GM23338 (cell line): ENCODE measurements at places on chromosomes 5 and 9. TPM values are rescaled to one million over a fixed set of nuclear protein-coding genes. Genes with fewer than 3 reads are reported as not detected.

The PMPCA gene
- polyA plus RNA-seq = 54.6 and 61.3 TPM in 2 replicates

The BARX1 gene
- polyA plus RNA-seq = 0.87 and 1.1 TPM in 2 replicates

The PTBP3 gene
- polyA plus RNA-seq = 17.4 and 20.0 TPM in 2 replicates

The CD274 gene
- polyA plus RNA-seq = 0.17 TPM in 1 of 2 replicates, not detected in the other

The EGFL7 gene
- polyA plus RNA-seq = 38.2 and 44.4 TPM in 2 replicates

The NDUFS6 gene
- polyA plus RNA-seq = 279 and 289 TPM in 2 replicates

The IL33 gene
- not detected in 2 replicates for polyA plus RNA-seq

The KLHL3 gene
- 3.1 and 4.9 TPM in 2 replicates for polyA plus RNA-seq

The LECT2 gene
- 0.43 and 0.45 TPM in 2 replicates for polyA plus RNA-seq

The ABCA1 gene
- 1.1 and 1.4 TPM in 2 replicates for polyA plus RNA-seq

The PCDHB12 gene
- polyA plus RNA-seq = 0.80 and 1.3 TPM in 2 replicates

The F2RL2 gene
- polyA plus RNA-seq = 0.37 and 0.70 TPM in 2 replicates

The IRX4 gene
- polyA plus RNA-seq = 0.70 and 0.82 TPM in 2 replicates

The TLR4 gene
- polyA plus RNA-seq = 0.06 TPM in 1 of 2 replicates, not detected in the other

The NIM1K gene
- polyA plus RNA-seq = not detected in 2 replicates

The GRM6 gene
- polyA plus RNA-seq = 0.19 and 0.50 TPM in 2 replicates

The FOXD4 gene
- not detected in 2 replicates for polyA plus RNA-seq

The EPB41L4A gene
- polyA plus RNA-seq = 5.7 and 6.1 TPM in 2 replicates

The SARDH gene
- 2.6 and 2.8 TPM in 2 replicates for polyA plus RNA-seq

The ADRA1B gene
- not detected in 2 replicates for polyA plus RNA-seq

The DAB2IP gene
- 8.9 and 11.4 TPM in 2 replicates for polyA plus RNA-seq

The REEP2 gene
- 20.5 and 21.1 TPM in 2 replicates for polyA plus RNA-seq

The ZDHHC11B gene
- 0.83 and 0.89 TPM in 2 replicates for polyA plus RNA-seq

The SLCO4C1 gene
- 1.9 and 2.4 TPM in 2 replicates for polyA plus RNA-seq

The ROPN1L gene
- polyA plus RNA-seq = 0.57 TPM in 1 of 2 replicates, not detected in the other

The CSF1R gene
- 0.21 TPM in 1 of 2 replicates, not detected in the other for polyA plus RNA-seq

The ABLIM3 gene
- 0.19 and 0.31 TPM in 2 replicates for polyA plus RNA-seq

The NUTM2F gene
- polyA plus RNA-seq = 0.19 TPM in 1 of 2 replicates, not detected in the other

The CYSTM1 gene
- polyA plus RNA-seq = 42.3 and 46.0 TPM in 2 replicates

The LHX3 gene
- 0.08 TPM in 1 of 2 replicates, not detected in the other for polyA plus RNA-seq

The TSSK1B gene
- polyA plus RNA-seq = not detected in 2 replicates

The MFAP3 gene
- 1.3 and 2.9 TPM in 2 replicates for polyA plus RNA-seq

The HEMGN gene
- not detected in 2 replicates for polyA plus RNA-seq

The SOHLH1 gene
- polyA plus RNA-seq = not detected in 2 replicates

The SLC34A3 gene
- polyA plus RNA-seq = not detected in 2 replicates

The FAM200C gene
- 3.3 and 4.6 TPM in 2 replicates for polyA plus RNA-seq

The C5 gene
- 0.09 TPM in 1 of 2 replicates, not detected in the other for polyA plus RNA-seq

The TLX3 gene
- polyA plus RNA-seq = not detected in 2 replicates

The F2R gene
- 12.8 and 15.0 TPM in 2 replicates for polyA plus RNA-seq

The TEK gene
- 1.5 and 1.9 TPM in 2 replicates for polyA plus RNA-seq

The SURF6 gene
- 15.4 and 17.6 TPM in 2 replicates for polyA plus RNA-seq

The CARD9 gene
- polyA plus RNA-seq = 0.63 and 0.92 TPM in 2 replicates

The PALM2AKAP2 gene
- 2.5 and 3.3 TPM in 2 replicates for polyA plus RNA-seq

The FCHO2 gene
- polyA plus RNA-seq = 6.4 and 10.1 TPM in 2 replicates

The OR13J1 gene
- 0.15 TPM in 1 of 2 replicates, not detected in the other for polyA plus RNA-seq

The WDR38 gene
- polyA plus RNA-seq = not detected in 2 replicates

The SETX gene
- 14.8 and 17.5 TPM in 2 replicates for polyA plus RNA-seq

The FOXD4L4 gene
- polyA plus RNA-seq = not detected in 2 replicates

The GCNT1 gene
- 3.1 and 4.2 TPM in 2 replicates for polyA plus RNA-seq

The PCDH12 gene
- 0.29 and 0.33 TPM in 2 replicates for polyA plus RNA-seq

The RNF208 gene
- 5.6 and 7.4 TPM in 2 replicates for polyA plus RNA-seq

The RNF20 gene
- 28.3 and 33.6 TPM in 2 replicates for polyA plus RNA-seq

The CREBRF gene
- 2.0 TPM in 2 replicates for polyA plus RNA-seq

The BDP1 gene
- 44.5 and 54.4 TPM in 2 replicates for polyA plus RNA-seq
